ENCODE measurements at places on chromosomes 13 and 19.

DNA sequence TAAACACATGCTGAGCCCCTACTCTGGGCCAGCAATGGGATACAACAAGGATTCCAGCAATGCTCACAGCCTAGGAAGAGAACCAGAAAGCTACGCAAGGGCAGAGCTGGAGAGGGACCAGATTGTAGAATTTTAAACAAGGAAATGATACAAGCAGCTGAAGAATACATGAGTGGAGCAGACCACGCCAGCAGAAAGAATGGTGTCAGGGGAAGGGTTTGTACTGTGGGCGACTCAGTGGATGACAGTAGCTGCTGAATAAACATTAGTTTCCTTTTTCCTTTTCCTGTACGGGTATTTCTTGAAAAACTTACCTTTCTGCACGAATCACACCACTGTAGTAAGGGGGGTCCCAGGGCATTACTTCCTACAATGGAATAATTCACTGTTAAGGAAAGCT is 30.7 kb downstream of the MIPEP start:
- no peak for DNase-seq

- DNase-seq: no peak
Measured at GRCh38 chr19:35170359-35171061, 16.0 kb downstream of the FXYD5 start.

DNA sequence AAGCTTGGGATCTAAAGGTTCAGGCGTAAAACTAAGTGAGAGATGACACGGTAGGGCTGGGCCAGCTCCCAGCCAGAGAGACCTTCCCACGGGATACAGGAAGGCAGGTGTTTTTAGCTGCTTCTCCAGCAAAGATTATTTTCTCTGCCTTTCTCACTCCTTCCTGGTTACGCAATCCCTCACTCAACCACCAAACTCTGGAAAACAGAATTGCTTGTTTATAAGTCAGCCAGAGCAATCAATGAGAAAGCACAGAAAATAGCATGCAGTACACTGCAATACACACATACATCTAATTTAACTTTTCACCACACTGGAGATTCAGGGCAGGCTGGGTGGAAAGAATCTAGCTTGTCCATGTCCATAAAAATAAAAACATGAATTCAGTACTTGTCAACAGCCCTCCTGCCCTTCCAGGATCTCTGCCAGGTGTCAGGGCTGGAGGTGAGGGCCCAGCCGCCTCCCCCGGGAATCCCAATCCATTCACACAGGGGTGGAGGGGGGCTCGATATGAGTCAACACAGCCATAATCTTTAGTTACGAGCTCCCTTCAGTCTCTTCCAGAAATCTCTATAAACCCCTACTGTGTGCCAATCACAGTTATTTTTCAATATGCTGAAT is 12.2 kb downstream of the RHPN2 start:
- DNase-seq: no peak

GRCh38 chr19:51687791-51688670 is 5.1 kb upstream of the SPACA6 start:
- peak; percentile 36 for DNase-seq

GRCh38 chr13:46278474-46278873 is 66.7 kb downstream of the LRRC63 start:
- no peak for DNase-seq

DNA sequence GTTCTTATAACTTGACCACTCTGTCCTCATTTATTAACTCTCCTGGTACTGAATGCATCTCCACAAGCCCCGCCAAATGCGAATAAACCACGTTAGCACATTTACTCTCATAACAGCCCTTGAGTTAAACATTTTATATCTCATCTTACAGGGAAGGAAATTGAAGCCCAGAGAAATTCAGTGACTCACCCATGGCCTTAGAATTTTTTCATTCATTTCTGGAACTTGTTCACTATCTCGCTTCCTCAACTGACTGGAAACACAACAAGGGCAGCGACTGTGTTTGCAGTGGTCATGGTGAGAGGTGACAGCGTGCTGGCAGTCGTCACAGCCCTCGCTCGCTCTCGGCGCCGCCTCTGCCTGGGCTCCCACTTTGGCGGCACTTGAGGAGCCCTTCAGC is 39.5 kb downstream of the SERP2 start:
- DNase-seq: no peak

- DNase-seq: no peak
Measured at GRCh38 chr13:64186071-64186470, 2770.4 kb upstream of the PCDH20 start.

- DNase-seq: peak; percentile 43
Measured at GRCh38 chr19:7916103-7916954, 1.7 kb downstream of the TGFBR3L start.

DNA sequence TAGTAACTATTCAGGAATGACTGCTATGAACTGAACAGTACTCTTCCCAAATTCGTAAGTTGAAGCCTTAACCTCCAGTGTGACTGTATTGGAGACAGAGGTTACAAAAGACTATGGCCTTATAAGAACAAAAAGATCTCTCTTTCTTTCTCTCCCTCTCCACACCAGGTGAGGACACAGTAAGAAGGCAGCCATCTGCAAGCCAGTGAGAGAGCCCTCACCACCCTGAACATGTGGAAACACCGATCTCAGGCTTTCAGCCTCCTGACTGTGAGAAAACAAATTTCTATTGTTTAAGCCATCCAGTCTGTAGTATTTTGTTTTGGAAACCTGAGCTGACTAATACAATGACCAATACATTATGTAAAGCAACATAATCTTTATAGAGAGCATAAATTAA is 888.9 kb downstream of the SLITRK1 start:
- peak; percentile 0 for DNase-seq

DNA sequence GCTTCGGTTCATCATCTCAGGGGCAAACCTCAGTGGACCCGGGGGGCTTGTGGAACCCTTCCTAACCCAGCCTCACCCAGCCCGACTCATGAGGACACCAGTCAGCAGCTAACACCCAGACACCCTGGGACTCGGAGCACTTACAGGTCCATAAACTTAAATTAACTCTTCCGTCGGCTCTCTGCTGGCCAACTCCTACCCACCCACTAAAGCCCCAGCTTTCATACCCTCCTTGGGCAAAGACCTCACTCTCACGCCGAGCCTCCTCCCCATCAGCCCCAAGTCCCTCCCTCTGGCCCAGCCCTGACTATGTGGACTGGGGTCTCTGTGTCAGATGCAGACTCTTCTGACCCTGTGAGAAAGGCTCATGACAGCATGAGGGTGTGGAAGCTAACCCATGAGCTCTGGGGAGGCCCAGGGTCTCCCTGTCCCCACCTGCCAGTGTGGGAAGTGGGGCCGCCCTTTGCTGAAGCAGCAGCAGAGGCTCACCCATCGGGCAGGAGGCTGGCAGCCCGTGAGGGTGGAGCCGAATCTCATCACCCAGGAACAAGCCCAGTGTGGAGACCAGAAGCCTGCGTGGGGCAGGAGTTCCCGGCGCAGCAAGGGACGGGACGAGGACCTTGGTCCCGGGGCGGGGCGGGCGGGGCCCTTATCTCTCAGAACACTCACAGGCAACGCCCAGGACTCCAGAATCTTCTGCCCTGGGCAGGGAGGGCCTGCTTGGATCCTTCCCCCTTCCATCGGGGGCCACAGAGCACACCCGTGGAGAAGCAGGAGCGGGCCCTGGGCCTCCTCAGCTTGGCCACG is 19.8 kb downstream of the TCF3 start:
- DNase-seq: no peak

- no peak for DNase-seq
Measured at GRCh38 chr13:39656325-39656677, 839 bp downstream of the COG6 start.

GRCh38 chr19:756236-756635 is 5.3 kb downstream of the MISP start:
- DNase-seq: no peak

DNA sequence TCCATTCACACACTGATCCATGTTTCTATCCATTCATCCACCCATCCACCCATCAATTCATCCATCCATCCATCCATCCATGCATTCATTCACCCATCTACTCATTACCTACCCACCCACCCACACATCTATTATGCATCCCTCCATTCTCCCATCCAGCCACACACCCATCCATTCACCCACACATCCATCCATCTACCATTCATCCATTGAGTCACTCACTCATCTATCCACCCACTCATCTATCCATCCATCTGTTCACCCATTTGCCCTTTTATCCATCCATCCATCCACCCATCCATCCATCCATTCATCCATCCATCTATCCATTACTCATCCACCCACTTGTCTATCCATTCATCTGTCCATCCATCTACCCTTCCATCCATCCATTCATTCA is 30.1 kb downstream of the CELF5 start:
- DNase-seq: no peak

- DNase-seq: no peak
Measured at GRCh38 chr19:36672368-36672767, 5.7 kb upstream of the ZNF461 start.

- no peak for DNase-seq
Measured at GRCh38 chr13:33340631-33341030, 55.1 kb upstream of the STARD13 start.

- DNase-seq: no peak
Measured at GRCh38 chr19:15488489-15489226, 9.4 kb upstream of the PGLYRP2 start.

DNA sequence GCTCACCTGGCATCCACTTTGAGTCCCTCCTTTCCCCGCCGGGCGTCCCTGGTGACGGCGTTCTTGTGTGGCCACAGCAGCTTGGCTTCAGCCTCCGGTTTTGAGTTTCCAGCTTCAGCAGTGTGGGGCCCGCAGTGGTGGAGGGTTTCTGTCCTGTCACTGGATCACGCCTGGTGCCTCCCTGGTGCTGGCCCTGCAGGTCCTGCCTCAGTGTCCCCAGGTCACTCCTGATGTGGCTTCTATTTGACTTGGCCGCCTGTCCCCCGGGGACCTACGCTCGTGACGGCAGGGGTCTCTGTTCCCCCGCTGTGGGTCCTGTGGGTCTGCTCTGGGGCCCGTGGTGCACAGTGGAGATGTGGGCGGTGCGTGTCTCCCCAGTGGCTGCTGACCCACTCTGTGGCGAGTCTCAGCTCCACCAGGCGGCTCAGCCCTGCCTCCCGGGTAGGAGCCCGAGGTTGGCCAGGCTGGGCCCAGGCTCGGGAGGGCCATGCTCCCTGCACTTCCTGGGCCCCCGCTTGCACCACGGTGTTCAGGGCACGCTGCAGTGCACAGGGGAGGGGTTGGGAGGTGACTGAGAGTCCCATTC is 1.9 kb downstream of the ATP4B start:
- DNase-seq: no peak

DNA sequence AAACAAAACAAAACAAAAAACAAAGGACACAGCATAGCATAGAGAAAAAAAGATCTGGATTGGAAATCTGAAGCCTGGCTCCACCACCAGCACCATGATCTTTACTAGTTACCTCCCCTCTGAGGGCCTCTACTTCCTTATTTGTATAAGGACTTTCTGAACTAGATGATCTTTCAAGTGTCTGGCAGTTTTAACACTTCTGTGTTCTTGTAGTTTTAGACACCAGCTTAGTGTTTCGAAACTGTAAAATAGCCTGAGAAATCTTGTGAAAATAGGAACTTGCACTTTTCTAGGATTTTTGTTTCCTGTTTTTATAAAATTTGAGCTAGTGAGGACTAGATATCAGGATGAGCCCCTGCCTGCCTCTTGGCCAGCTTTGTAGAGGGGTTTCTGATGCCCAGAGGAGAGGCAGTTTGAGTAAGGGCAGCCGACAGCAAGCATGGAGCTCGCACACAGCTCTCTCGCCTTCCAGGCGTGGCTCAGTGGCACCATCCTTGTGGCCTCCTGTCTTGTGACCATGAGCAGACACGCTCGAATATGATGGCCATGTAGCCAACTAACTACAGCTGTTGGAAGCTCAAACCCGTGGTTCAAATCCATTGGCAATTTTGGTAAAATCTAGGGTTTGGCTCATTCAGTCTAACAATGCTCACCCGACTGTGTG is 319.0 kb downstream of the KCNRG start:
- no peak for DNase-seq

GRCh38 chr13:92900446-92900845 is 326.2 kb upstream of the GPC6 start:
- DNase-seq: no peak

GRCh38 chr13:25692099-25692498 is 320.3 kb downstream of the ATP8A2 start:
- no peak for DNase-seq

- DNase-seq: no peak
Measured at GRCh38 chr19:31539386-31539785, 190.2 kb upstream of the TSHZ3 start.

DNA sequence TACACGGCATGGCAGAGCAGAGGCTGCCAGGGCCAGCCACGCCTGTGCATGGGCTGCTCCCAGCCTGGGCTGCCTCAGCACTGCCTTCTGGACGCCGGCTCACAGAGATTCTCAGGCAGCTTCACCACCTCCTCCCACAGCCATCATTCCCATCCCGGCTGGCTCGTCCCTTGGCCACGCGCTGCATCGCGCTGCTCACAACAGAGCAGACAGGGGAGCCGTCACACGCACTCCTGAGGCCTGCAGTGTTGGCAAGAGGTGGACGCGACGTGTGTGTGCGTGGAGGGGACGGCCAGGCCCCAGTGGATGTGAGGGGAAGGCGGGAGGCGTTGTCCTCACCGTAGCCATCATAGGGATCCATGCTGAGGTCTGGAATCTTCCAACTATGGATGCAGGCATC is 7.6 kb upstream of the PRKD2 start:
- no peak for DNase-seq

- DNase-seq: no peak
Measured at GRCh38 chr19:51368366-51369282, at the start of gene CLDND2. CLDND2 (minus strand) TSS chr19:51369003; CDS start chr19:51368577, 426 bp downstream.

DNA sequence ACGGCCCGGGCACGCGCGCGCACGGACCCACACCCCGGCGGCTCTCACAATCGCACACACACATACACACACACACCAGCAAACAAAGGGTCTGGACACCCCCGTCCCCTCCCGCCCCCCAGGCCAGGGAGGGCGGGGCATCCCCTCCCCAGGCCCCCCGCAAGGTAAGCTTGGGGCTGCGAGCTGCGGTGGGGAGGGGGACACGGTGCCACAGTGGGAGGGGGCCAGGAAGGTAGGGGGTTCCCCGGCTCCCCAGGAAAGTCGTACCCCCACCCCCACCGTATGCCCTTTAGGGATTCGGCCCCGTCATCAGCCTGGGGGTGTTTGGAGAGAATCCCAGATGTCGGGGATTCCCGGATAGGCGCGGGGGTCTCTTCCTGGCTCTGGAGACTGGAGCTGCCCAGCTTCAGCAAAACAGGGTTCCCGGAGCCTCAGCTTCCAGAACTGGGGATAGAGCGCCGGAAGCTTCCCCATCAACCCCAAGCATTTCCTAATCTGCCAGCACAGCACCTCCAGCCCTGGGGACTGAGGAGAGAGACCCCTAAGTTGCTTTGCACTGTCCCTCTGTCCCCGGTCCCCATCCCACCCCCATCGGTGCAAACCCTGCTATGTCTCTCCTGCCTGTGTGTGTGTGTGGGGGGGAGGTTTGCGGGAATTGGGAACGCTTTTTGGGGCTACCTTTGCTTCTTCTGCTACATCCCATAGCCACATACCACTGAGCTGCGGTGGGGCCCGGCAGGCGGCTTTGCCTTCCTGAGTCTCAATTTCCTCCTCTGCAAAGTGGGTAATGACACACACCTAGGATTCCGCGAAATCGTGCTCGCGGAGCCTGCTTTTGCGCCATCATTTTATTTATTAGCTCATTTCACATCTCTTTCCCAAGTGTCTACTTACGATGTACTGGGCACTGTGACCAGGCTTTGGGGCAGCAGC is 1.8 kb upstream of the CDC37 start:
- DNase-seq: no peak
